T follicular helper cell (primary cell): ENCODE measurements at places on chromosomes 5 and 9.

DNA sequence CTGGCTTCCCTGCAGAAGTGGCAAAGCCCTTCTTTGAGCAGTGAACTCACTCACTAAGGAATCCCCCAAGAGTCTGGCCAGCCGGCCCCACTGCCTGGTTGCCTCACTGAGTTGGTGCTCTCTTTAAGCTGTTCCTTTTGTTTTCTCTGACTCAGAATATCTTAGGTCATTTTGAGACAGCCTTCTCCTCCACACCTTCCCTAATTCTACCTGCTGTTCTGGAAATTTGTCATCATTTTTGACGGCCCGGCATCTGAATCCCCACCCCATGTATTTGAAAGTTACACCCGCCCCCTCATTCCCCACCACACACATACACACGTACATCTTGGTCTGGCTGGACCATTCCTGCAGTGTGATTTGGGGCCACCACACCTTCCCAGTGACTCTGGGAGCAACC, 41.8 kb downstream of the FGF1 start:
- DNase-seq, result no peak

GRCh38 chr9:132026932-132027585, 52.6 kb downstream of the MED27 start:
- no peak for DNase-seq

GRCh38 chr9:100690438-100690837, 112.6 kb downstream of the CAVIN4 start:
- DNase-seq, result no peak

GRCh38 chr5:126410623-126411022, 12.6 kb upstream of the GRAMD2B start:
- no peak for DNase-seq

GRCh38 chr5:135221696-135222095, 177.3 kb downstream of the MACROH2A1 start:
- no peak for DNase-seq

DNA sequence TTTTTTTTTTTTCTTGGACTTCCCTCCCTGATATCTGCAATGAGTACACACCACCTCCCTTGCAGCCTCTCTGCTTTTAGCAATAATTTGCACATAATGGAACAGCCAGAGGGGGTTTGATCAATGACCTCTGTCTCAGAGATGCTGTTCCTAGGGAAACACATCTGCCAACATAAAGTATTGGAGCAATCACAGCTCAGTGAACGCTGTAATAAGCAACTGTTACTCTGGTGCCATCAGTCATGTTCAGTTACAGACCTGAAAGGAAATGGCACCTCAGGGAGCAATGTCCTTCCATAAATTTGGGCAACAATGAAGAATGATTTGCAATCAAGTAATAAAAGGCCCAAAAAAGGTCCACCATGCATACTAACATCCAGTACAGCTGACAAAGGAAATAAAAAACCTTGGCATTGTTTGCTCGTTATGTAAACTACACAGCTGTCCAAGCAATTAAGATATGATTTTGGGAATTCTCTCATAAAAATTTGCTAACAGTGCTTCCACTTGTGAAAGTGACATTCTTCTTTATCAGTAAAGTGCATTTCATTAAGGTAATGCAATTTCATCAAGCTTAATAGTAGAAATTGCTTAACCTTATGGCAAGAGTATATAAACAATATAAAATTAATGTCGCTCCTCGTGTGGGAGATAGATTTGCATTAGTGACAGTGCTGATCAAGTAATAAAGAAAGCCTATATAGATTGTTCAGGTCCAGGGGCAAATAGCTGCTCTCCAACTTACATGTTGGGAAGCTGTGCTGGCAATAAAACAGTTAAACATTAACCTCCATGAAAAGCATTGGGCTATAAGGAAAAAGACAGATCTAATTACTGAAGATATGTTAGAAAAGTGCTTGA, 167.8 kb downstream of the RASEF start:
- DNase-seq, result no peak

DNA sequence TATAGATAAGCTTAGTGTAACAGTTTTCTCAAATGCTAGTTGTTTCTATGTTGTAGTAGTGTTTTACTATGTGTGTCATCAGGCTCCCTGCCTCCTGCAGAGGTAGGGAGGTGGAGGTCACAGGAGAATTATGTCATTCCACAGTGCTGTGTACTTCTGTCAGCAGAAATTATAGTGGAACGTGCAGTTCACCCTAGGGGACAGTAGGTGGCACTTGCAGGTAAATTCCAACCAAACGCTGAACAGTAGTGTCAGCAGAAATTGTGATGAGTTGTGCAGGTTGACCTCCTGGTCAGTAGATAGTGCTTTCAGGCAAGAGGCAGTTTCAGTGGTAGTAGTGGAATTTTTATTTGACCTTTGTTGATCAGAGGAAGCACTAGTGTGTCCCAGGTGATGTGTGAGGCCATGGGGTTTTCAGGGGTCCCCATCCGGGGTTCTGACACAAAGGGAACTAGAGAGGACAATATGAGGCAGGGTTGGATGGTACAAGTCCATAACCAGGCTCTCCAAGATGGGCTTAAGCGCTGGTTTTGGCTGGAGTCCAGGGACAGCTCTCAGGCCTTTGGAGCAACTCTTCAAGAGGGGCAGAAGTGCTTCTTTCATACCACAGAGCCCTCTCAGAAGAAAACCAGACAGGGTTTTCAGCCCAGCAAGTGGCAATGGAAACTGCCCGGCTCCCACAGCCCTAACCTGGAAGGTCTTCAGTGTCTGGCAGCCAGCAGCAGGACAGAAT, 402.9 kb downstream of the CYLC2 start:
- DNase-seq, result no peak

DNA sequence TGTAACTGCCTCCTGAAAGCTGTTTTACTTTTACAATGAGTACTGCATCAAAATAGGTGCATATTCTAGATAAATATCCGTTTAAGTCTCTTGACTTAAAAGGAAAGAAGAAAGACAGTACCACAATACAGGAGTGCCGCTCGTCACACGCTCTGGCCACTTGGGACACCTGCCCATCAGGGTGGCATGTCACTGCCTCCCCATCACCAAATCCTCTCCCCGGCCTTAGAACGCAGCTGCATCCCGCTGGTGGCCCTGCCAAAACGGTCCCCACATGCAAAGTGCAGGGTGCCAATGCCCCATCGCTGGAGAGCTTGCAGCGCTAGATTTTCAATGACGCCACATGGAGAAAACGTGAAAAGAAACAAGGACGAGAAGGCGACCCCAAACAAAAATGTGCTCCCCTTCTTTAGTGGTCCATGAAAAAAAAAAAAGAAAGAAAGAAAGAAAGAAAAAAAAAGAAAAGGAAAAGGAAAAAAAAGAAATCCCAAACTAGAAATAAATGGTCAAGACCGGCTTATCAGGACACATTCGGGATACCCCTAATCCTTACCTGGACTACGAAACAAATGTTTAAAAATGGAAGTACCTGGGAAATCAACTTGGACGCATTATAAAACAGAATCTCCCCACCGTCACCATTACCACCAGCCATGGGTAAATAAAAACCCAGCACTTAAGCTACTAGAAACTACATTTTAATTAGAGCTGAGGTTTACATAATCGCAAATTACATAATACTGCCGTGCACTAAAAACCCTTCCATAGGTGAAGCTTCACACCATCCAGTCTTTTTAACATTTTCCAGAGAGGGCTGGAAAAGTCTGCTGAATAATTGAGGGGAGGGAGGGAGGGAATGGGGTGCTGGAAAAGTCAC, 1.0 kb downstream of the ANKH start:
- DNase-seq, result no peak

- DNase-seq, result no peak
Measured at GRCh38 chr9:34370970-34371880, 5.5 kb downstream of the MYORG start.

- DNase-seq, result no peak
Measured at GRCh38 chr5:58924306-58924705, 341.4 kb downstream of the RAB3C start.

DNA sequence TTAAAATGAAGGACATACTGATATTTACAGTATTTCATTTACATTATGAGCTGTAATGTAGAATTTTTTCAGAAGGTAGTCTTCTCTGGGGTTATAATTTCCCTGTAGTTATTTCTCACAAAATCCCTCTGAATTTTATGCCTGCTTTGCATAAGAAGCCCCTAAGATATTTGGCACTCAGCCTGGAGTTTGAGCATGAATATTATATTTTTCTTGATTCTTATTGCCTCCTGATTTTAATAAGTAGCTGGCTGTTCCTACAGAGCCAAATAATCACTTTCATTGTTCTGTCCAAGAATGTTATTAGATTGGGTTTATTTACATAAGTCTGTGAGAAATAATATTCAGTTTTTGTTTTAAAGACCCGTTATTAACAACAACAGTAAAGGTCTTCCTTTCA, 195.0 kb downstream of the FER start:
- DNase-seq, result no peak

DNA sequence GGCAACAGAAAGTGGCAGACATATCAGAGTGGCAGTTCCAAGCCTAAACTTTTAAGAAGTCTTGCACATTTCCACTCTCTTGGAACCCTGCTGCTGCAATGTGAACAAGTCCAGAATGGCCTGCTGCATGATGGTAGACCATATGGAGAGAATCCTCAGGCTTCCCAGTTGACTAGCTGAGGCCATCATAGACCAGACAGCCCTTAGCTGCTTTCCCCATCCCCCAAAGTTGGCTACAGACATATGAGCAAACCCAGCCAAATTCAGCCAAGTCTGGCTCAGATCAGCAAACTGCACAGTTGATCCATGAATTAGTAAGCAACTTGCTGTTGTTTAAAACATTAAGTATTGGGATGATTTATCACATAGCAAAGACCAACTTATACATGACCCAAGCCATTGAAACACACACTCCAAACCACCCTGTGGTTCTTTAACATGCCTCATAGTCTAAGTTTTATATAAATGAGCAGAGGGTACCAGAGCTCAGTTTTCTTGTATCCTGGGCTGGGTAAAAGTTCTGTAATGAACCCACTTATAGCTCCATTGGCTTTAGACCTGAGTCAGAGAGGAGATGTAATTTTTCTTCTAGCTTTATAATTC, 19.9 kb downstream of the PPP3R2 start:
- no peak for DNase-seq

DNA sequence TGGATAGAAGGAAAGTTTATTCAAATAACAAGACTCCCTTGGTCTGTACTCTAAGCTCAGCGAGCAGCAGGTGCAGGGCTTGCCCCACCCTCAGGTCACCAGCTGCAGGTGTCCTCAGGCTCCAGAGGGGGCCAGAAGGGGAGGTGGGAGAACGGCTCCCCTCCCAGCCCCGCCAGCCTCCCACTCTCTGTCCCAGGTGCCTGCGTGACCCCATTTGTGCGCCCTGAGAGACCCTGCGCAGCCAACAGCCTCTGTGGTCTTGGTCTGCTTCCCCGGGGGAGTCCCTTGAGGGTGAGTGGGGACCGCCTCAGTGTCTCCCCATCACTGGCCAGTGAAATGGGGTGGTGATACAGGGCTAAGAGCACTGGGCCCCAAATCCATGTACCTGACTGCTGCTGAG, 62.3 kb upstream of the STXBP1 start:
- DNase-seq, result no peak

- no peak for DNase-seq
Measured at GRCh38 chr5:35656721-35657120, 39.1 kb downstream of the SPEF2 start.

DNA sequence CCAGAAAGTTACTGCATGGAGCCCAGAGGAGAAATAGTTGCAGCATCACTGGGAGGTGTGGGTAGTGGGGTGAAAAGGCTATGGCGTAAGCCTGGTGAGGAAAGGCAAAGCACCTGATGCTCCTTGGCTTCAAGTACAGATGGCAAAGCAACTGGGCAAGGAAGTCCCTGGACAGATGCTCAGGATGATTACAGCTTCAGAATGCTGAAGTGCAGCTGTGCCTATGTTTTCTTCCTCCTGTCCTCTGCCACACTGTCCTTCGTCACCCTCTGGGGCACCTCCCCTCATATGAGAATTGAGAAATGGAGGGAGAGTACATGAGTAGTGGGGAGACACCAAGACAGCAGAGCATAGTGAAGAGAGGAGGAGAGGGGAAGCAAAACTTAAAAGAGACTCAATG, 328.0 kb downstream of the PDE4D start:
- no peak for DNase-seq
